HT1080 (cell line): ENCODE measurements at places on chromosomes 11 and 22. TPM values are rescaled to one million over a fixed set of nuclear protein-coding genes. Genes with fewer than 3 reads are reported as not detected.

Gene MMP7
- total RNA-seq = not detected in 2 replicates

DNA sequence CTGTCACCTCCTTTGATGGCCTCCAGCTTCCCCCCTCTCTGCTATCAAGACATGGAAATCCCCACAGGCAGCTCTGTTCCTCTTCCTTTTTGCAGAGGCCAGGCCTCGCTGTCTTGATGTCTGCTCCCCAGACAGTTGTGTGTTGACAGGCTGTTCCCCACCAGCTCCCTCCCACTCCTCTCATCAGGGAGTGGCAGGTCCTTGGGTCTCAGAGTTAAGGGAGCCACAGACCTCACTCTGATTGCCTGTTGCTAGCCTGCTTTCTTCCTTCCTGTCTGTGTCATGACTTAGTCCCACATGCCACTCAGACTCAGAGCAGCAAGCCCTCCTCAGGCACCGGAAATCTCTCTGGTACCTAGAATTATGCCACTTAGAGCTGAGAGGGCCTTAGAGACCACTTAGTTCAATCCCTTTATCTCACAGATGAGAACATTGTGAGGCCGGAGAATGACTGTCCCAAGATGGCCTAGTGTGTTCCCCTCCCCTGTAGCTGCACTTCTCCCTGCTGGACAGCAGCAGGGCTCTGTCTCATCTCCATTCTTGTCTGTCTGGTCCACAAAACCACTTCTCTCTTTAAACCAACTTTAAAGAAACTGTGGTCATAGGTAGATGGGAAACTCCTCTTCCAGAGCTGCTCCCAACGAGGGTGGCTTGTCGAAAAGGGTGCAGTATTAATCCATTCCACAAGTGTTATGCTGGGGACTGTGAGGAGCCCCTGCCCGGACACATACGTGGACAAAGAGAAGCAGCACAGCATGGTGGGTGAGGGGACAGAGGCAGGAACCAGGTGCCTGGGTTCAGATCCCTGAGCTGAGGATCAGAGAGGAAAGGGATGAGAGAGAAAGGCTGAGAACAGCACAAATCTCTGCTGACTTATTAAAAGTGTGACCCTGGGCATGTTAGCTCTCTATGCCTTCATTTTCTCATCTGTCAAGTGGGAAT, 4.2 kb downstream of the AMPD3 start:
- DNase-seq = no peak

DNA sequence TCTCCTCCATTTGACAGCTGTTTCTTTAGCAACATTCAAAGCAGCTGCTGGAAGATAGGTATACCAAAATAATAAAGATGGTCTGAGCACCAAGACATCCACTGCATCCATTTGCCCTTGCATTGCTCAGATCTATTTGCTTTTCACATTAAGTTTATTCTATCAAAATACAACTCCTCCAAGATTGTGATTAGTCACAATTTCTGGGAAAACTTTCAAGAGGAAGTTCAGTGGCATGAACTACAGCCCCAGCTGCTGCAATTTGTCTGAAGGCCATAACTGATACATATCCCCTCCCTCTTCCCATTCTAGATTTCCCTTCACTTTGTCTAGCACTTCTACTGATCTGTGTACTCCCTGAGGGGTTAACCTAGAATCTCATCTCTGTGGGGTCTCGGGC, 117.5 kb upstream of the CEP126 start:
- peak; percentile 40 for DNase-seq

DNA sequence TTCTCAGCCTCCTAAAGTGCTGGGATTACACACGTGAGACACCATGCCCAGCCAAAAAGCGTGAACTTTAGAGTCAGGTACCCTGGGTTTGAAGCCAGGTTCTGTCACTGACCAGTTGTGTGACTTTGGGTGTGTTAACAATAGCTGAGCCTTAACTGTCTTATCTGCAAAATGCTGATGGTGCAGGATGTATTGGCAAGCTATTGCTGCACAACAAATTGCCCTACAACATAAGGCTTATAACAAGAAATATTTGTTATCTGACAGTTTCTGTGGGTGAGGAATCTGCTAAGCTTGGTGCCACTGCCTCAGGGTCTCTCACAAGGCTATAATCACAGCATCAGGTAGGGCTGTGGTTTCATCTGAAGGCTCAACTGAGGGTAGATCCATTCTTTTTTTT, 21.9 kb downstream of the SYNGR1 start:
- DNase-seq = no peak

DNA sequence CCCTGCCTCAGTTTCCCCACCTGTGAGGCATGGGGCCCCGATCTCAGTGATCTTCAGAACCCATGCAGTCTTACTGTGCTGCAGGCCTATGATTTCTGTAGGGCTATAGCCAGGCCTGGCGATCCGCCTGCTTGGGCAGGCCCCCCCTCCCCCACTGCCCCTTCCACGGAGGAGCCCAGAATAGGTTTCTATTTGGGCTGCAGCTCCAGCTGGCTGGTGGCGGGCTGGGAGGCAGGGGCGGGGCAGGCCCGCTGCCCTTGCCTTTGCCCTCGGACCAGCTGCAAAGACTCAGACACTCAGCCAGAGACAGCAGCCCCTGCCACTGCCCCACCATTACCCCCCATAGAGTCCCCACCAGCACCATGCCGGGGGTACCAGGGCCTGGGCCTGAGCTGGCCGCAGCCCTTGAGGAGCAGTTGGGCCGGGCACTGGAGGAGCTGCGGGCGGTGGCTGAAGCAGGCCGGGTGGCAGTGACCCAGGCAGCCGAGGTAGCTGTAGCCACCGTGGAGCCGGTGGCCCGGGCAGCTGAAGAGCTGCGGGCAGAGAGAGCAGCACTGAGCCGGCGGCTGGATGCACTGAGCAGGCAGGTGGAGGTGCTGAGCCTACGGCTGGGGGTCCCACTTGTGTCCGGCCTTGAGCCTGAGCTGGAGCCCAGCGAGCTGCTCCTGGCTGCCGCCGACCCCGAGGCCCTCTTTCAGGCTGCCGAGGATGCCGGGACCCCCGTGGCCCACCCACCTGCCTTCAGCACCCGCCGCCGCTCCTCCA, 12.2 kb downstream of the SMTN start:
- DNase-seq = no peak

DNA sequence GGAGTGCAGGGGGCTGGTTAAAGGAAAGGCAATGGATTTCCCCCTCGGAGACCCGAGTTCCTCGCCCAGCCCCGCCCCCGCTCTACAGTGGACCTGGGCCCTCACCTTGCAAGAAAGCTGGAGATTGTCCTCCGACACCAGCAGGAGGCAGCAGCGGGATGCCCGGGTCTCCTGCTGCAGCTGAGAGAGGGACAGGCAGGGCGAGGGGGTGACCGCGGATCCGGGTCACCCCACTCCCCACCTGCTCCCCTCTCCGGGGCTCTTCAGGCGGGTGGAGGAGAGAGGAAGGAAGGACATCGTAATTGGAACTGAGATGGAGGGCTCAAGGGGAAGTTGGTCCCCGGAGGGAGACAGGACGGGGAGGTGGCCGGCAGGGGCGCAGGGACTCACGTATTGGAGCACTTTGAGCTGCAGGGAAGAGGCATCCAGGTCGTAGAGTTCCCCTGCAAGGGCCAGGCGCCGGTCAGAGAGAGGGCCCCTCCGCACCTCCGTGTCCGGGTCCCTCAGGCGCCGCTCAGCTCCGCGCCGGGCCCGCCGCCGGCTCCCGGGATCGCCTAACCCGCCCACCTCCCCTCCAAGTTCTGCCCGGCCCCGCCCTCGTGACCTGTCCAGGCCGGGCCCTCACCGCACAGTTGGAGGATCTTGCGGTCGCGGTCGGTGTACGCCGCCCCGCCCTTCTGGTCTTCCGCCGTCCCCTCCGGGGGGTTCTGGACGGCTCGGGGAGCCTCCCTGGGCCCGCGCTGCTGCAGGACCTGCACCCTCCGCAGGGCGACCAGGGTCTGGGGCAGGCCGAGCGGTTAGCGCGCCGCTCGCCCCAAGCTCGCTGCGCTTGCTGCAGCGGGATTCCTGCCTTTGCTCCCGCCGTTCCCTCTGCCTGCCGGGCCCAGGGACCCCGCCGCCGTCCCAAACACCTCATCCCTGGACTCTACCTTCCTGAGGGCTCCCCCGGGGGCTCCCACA, 84.1 kb downstream of the PDE2A start:
- DNase-seq = peak; percentile 25

Gene TMEM121B
- total RNA-seq = 0.10 TPM in 1 of 2 replicates, not detected in the other

- no peak for DNase-seq
These were observed 44.6 kb upstream of the KLHL35 start for GRCh38 chr11:75477614-75477935.

Gene CRYBB2
- not detected in 2 replicates for total RNA-seq

Gene HMOX1
- 23.4 and 23.8 TPM in 2 replicates for total RNA-seq

- no peak for DNase-seq
These were observed 23.8 kb upstream of the HIKESHI start for GRCh38 chr11:86278226-86278625.

DNA sequence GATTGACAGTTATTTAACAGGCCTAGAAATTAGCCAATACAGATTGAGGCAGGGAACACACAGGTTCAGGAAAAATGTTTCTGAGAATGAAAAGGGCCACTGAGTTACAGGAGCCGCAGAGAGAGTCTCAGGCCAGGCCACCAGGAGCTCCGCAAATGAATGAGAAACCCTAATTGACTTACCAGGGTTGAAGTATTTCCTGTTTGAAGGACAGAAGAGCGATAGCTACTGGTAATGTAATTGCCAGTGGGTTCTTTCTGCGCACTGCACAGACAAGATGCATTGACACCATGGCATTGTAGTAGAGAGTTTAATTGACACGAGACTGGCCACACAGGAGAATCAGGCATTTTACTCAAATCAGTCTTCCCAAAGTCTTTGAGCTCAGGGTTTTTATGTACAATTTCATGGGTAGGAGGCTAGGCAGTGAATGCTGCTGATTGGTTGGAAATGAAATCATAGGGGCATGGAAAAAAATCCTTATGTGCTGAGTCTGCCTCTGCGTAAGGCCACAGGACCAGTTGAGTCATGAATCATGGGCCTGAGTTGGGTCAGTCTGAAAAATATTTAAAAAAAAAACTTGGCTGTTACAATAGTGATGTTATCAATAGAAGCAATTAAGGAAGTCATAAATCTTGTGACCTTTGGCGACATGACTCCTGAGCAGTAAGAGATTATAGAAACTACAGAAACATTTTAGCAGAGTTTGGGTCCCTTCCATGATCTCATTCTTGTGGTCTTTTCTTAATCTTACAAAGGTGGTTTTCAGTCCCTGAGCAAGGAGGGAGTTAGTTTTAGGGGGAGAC, 203.8 kb downstream of the CASP12 start:
- DNase-seq = peak; percentile 62

- DNase-seq = peak; percentile 83
These were observed 87.9 kb downstream of the NCAM1 start for GRCh38 chr11:113048820-113049768.

DNA sequence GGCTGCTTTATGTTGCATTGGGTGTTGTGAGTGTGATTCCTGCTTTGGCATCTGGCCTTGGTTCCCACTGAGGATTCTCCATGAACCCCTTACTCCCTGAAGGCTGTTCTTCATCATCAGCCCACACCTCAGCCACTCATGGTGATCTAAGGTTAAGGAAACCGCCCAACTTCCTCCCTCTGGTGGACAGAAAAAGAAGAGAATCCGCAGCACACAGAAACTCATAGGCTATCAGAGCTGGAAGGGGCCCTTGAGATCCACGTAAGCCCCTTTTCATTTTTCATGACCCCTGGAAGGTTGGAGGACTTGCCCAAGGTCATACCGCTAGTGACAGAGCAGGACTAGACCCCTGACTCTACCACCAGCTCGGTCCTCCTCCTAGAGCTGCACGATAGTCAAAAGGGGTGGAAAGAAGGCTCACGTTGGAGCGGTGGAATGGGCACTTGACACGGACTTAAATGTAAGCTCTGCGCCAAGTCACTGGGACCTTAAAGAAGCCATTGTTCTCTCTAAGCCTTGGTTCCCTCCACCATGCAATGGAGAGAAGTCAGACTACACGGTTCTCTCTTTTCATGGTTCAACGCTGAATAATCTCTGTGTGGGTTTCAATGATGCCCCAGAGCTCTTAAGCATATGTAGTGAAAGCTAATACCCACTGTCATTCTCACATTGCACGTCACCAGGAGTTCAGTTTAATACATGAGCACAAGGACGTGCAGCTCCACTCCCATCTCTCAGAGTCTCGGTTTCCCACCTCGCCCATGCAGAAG, 83.6 kb upstream of the CRTAM start:
- no peak for DNase-seq

DNA sequence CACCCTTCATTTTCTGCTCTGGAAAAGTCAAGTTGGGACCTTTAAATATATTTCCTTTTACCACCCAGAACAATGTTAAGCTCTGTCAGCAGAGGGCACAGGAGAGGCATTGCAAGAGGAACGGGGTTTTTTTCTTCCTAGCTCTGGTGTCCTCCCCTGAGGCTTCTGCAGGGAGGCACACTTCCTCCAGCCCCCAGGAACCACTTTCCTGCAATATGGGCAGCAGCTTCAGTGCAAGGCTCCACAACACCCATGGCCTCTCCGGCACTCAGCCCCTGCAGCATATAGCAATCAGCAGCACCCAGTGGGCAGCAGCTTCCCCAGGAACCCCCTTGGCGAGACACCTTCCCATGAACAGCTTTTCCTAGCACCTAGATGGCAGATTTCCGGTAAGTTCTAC, 101.4 kb downstream of the SYT9 start:
- peak; percentile 26 for DNase-seq

- no peak for DNase-seq
These were observed 140.5 kb downstream of the MIAT start for GRCh38 chr22:26797910-26798309.

Gene POTEH
- total RNA-seq = 0.10 and 0.27 TPM in 2 replicates

Gene KLHDC7B
- total RNA-seq = not detected in 2 replicates

DNA sequence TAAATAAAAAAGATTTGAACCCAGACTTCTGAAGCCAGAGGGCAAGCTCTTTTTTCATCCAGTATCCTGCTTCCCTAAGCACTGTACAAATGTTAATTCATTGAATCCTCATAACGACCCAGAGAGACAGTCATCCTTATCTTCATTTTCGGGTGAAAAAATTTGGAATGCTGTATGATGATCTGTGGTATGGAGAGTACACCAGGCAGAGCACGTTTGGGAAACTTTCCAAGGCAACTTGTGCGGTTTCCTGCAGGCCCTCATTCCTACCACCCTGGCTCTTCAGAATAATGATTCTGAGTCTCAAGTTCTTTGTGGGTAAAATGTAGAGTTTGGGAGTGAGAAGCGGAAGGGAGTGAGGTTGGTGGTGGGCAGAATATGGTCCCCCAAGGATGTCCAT, 177.9 kb upstream of the CADM1 start:
- DNase-seq = peak; percentile 55

- peak; percentile 24 for DNase-seq
These were observed at the start of gene TSKU for GRCh38 chr11:76783294-76783895. TSKU (plus strand) TSS chr11:76783356; CDS start chr11:76795617, 12,261 bp downstream.

DNA sequence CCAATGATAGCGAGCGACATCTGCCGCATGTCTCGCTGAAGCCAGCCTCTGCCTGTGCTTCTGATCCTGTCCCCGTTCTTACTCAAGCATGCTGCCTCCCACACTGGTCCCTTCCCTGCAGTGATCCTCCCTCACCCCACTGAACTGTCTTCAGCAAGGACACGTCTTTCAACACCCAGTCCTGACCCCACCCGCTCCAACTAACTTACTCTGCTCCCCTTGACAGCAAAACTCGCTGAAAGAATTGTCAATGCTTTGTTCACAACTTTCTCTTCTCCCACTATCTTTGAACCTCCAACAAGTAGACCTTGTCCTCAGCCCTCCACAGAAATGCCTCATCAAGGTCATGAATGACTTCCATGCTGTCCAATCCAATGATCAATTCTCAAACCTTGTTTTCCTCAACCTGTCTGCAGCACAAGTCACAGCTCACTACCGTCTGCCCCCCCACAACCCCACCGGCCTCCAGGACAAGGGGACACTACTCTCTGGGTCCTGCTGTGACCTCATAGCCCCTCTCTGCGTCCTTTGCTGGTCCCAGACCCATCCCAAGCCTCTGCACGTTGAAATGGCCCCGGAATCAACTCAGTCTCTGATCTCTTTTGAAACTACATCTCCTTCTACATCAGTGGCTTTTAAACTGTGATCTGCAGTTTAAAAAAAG, 108.0 kb downstream of the MICAL3 start:
- no peak for DNase-seq

GRCh38 chr11:60887556-60887955, 18.8 kb downstream of the PRPF19 start:
- peak; percentile 49 for DNase-seq

Gene KDM4E
- total RNA-seq = not detected in 2 replicates
